NCI-H1417 treated with DMSO at 0.1 percent for 48 hours (cell line): ENCODE measurements at places on chromosomes 13 and 19.

- no peak for DNase-seq
Observed at GRCh38 chr19:34904664-34905527, 21.8 kb upstream of the ZNF30 start.

DNA sequence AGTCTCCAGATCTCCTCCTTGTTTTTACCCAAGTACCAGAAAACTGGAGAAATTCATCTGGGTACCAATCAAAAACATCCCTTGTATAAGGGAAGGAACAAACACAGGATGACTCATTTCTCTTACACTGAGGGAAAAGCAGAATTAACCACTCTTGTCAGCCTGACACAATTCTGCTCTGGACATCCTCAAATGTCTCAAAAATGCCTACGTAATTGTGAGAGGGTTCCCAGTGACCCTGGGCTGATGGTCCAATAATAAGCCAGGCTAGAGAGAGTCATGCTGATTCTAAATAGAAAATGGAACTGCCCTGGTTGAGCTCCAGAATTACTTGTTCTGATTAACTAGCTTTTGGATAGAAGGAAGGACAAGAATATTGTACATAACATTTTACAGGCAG, 14.5 kb downstream of the ZNF708 start:
- no peak for DNase-seq

DNA sequence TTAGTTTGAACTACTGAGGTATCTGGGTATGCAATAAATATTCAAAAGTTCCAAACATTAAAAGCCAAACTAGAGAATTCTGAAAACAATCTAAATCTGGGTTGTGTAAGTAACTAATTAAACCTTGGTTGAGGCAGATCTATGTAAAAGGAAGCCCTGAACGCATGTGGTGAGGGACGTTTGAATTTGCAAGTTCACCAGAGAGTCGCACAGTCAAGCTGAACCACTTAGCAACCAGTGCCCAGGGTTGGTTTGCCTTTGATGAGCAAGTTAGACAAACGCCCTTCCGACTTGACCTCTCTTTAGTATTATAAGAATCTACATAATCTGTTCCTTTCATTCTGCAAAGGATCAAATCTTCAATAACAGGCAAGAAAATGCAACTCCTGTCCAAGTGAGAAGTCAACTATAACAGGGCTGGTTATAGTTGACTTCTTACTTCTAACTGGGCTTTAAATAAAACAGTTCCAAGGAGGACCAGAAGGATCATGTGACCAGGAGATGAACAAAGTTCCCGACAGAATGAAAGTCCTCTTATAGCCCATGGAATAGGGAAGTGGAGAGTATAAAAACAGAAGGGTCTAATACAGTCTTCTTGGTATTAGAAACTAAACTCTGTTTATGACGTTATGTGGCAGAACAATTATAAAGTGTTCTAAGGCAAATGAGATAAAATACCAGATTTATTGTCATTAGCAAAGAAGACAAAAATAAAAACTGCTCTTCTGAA, 40.6 kb downstream of the PHF11 start:
- no peak for DNase-seq

DNA sequence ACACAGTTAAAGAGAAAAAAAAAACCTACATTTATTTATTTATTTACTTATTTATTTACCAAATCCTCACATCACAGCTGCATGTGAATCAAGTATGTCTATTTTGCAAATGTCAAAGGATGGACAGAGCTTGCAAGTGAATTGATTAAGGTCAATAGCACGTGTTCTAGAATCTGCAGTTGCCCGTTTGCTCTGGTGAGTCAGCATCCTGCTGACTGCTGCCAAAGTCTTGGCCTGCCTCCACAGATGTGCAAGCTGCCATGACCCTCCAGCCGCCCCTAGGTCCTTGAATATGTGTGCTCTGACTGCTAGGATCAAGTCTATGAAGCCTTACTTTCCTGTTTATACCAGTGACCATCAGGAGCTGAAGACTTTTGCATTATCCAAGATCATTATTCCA, 320.6 kb downstream of the GPC5 start:
- no peak for DNase-seq

DNA sequence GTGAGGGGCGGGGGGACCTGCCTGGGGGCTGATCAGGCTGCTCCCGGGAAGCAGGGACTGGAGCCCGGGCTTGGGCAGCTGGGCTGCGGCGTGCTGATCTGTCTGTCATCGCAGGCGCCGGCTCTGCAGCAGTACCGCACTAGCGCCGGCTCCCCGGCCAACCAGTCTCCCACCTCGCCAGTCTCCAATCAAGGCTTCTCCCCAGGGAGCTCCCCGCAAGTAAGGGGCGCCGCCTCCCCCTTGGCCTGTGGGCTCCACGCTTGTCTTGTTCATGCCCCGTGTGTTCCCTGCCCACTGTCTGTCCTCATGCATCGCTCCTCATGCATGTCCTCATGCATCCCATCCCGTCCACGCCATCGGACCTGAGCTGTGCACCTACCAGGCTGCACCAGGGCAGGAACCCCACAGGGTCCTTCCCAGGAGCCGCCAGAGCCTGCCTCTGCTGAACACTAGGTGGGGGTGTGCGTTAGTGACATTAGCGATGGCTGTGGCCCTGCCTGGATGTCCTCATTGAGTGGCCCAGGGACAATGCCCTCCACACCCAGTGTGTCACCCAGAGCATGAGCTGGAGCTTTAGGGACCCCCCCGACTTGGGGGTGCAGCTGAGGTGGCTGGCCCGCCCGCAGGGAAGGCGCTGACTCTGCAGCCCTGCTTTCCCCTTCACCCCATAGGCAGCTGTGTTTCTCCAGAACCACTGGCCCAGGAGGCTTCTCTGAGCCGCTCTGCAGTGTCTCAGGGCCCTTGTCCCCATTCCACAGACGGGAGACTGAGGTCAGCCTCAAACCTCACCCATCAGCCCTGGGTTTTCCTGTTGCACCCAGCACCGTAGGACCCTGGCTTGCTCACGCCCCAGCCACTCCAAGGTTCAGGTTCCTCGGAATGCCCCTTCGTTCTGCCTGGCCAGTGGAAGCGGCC, 19.5 kb downstream of the COMP start:
- no peak for DNase-seq

- DNase-seq: no peak
Observed at GRCh38 chr19:33396701-33397535, 23.4 kb downstream of the CEBPG start.

GRCh38 chr13:45807520-45808099, 43.9 kb downstream of the SIAH3 start:
- peak; percentile 54 for DNase-seq

- DNase-seq: no peak
Observed at GRCh38 chr19:6801485-6802086, 29.1 kb downstream of the VAV1 start.

DNA sequence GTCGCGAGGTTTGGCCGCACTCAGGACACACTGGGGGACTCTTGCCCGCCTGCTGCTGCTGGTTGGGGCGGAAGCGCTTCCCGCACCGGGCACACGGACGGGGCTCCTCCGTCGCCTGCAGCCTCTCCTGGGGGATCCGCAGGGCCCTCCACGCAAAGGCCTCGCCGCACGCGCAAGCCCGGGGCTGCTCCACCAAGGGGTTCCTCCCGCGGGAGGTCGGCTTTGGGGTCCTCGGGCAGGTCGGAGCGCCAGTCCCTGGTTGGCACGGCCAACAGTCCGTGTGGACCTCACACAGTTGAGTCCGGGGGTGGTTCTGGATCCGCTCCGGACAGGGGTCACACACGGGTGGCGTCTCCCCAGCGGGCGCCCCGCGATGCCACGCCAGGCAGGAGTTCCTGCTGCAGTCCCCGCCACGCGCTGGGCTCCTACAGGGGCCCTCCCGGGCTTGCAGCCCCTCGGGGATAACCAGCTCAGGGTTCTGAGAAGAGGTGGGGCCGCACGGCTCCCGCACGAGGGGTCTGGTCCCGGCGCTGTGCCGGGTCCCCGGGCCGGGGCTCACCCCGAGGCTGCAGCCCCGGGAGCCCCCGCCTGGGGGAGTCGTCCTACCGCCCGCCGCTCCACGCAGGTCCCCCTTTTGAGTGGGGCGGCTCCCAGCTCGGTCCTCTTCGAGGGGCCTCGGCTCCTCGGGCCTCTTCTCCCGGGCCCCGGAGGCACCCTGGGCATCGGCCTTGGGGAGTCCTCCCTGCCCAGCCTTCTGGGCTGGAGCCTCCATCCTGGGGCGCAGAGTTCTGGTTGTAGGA, 6.2 kb upstream of the ZNF497 start:
- no peak for DNase-seq

DNA sequence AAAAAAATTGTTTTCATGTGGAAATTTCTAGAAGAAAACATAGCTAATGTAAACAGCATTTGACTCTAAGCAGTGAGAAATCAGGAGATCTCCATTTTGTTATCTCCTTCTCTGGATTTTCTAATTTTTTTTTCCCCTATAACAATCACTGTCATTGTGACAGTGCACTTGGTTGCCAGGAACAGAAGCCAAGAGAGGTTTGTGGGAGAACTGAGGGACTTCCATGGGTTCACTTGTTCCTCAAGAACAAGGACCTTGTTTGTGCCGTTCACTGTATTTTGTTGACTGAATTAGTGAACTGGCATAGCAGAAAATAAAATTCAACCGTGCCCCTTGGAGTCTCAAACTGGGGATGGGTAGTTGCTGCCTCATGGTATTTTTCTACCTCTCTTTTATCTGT, 17.1 kb downstream of the SHISA7 start:
- DNase-seq: no peak

DNA sequence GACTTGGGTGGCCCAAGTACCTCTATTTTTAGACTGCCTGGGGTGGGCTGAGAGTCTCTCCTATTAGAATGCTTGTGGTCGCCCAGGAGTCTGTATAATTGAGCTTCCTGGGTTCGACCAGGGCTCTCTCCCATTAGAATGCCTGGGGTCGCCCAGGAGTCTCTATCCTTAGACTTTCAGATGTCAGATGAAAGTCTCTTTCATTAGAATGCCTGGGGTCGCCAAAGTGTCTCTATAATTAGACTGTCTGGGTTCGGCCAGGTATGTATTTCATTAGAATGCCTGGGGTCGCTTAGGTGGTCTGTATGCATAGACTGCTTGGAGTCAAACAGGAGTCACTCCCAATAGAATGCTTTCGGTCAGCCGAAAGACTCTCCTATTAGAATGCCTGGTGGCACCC, 1471.7 kb downstream of the UQCRFS1 start:
- DNase-seq: no peak

DNA sequence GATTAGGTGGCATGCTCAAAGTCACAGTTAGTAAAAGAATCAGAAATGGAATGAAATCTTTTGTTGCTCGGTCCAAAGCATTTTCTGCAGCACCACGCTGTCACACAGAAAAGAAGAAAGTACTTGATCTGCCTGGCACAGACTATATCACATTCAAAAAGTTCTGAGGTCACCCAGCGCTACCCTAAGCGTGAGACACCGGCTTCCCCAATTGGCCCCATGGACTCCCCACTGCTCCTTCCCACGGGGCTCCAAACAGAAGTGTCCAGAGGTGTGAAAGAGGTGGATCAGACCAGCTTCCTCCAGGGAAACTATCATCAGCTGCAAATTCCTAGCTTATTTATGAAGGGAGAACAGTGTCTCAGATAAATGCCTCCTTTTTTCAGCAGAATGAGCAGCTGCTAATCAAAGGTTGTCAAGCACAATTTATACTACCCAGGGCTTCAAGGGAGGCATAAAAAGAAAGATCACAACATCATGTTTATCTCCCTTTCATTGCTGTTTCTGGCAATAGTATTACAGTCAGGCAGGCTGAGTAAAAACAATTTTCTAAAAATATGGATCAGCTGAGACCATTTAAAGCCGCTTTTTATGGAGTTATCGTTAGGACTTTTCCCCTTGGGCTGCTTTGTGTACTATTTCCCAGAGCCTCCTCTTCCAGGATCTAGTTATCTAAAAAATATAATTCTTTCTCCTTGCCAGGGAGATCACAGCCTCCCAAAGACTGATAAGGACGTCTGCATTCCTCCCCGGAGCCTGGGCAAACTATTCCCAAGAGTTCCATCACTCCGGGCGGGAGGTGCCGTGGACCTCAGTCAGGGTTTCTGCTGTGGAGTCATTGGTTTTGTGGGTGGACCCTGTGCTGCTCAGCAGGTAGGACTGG, 208.0 kb downstream of the LHFPL6 start:
- DNase-seq: no peak

DNA sequence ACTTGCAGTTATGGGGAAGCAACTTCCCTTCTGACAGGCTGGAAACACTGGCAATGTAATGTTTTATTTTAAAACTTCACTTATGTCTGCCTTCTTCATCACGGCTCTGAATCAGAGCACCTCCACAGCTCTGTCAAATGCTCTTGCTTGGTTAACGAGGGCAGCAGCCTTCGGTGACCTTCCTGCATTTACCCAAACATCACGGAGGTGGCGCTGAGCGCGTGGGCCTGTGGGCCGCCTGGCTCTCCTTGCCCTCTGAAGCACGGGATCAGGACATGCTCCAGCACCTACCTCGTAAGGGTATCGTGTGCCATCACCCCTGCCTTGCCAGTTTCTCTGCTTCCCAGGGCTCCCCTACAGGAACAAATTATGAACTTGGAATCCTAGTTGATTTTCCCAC, 310.0 kb downstream of the TEX29 start:
- DNase-seq: no peak

DNA sequence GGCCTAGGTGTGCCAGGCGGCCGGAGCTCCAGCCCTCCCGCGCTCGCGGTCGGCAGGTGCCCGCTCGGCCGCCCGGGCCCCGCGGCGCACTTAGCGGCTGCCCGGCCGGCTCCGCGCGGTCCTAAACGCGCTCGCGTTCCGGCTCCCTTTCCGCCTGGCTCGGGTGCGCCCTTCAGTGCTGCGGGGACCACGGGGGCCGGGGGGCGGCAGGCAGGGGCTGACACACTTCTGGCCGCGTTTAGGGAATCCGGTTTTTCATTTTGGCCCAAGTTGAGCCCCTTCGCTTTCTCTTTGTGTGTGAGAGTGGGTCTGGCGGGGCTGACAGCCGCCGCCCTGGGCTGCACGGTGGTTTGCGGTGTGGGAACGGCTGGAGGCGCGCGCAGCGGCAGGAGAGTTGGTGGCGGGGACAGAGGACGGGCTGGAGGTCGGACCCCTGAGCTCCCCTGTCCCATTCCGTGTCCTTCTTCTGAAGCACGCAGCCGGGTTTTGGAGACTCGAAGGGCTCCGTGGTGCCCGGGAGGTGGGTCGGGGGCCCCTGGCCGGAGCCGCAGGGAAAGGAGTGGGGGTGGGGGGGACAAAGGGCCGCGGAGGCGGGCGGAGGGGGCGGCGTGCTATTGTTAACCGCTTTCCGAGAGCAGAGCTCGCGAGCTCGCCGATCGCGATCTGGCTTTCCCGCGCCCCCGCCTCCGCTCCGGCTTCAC, 3.1 kb downstream of the FGF9 start:
- no peak for DNase-seq

DNA sequence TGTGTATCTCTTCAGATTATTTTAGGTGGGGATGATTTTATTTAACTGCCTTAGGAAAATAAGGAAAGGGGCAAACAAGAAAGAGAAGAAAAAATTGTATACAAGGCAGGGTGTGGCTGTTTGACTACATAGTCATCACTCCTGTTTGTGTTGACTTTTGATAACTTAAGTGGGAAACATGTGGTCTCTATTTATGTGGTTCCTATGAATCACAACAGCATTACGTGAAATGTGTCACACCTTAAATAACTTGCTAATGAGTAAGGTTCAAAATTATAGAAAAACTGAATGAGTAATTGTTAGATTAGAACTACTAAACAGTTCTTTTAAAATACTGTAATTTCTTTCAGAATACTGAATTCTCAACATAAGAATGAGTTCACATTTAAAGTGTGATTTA, 69.3 kb downstream of the LMO7 start:
- DNase-seq: no peak

- no peak for DNase-seq
Observed at GRCh38 chr19:48053076-48053475, 9.2 kb upstream of the CABP5 start.
